Epithelial cell of umbilical artery (primary cell): ENCODE measurements at places on chromosomes 4 and X. TPM values are rescaled to one million over a fixed set of nuclear protein-coding genes. Genes with fewer than 3 reads are reported as not detected.

Gene NPY5R
- total RNA-seq: not detected in 2 replicates

Gene HS3ST1
- total RNA-seq: under 0.01 TPM in 2 replicates

Gene RWDD4
- 20.5 and 24.3 TPM in 2 replicates for total RNA-seq

Gene NEK1
- total RNA-seq: 4.5 and 5.0 TPM in 2 replicates

Gene CLGN
- total RNA-seq: 0.32 and 2.1 TPM in 2 replicates

Gene ANKRD17
- 38.0 and 47.1 TPM in 2 replicates for total RNA-seq

Gene CENPVL1
- not detected in 2 replicates for total RNA-seq

Gene ZNF732
- total RNA-seq: 0.97 and 2.1 TPM in 2 replicates

Gene GAB1
- total RNA-seq: 9.7 and 15.3 TPM in 2 replicates

Gene CLDN22
- not detected in 2 replicates for total RNA-seq

Gene CENPVL2
- not detected in 2 replicates for total RNA-seq

Gene SOD3
- under 0.01 TPM in 1 of 2 replicates, not detected in the other for total RNA-seq

Gene BMP3
- total RNA-seq: not detected in 2 replicates

Gene SGCB
- total RNA-seq: 16.9 and 26.3 TPM in 2 replicates

Gene IDUA
- total RNA-seq: 3.0 and 6.8 TPM in 2 replicates

Gene MAML3
- total RNA-seq: 4.4 and 7.8 TPM in 2 replicates

Gene USP26
- total RNA-seq: not detected in 2 replicates

Gene SPANXB1
- not detected in 2 replicates for total RNA-seq
